ENCODE measurements at places on chromosomes 12 and 14. TPM values are rescaled to one million over a fixed set of nuclear protein-coding genes. Genes with fewer than 3 reads are reported as not detected.

GRCh38 chr12:14578646-14579045, 11.0 kb upstream of the PLBD1 start:
- no peak for DNase-seq

DNA sequence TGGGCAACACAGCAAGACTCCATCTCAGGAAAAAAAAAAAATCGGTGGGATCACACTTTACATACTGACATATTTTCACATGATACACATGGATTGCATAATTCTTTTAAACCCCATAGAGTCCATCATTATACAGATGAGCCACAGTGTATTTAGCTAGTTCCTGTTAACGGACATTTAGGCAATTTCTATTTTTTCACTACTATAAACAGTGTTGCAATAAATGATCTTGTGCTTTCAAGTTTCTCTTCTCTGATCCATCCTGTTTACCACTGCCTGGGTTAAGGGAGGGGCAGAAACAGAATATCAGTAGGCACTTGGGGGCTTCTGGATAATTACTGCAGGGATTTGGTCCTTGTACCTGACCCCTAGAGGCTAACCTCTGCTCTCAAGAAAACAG, 43.4 kb upstream of the SPTLC2 start:
- no peak for DNase-seq

The TECPR2 gene
- total RNA-seq, result 16.1 TPM

- no peak for DNase-seq
These were observed 13.6 kb downstream of the ITGA7 start for GRCh38 chr12:55694188-55694515.

- DNase-seq, result no peak
These were observed 1264.0 kb downstream of the TMEM121 start for GRCh38 chr14:106790189-106791036.

The NUP107 gene
- total RNA-seq, result 51.8 TPM

DNA sequence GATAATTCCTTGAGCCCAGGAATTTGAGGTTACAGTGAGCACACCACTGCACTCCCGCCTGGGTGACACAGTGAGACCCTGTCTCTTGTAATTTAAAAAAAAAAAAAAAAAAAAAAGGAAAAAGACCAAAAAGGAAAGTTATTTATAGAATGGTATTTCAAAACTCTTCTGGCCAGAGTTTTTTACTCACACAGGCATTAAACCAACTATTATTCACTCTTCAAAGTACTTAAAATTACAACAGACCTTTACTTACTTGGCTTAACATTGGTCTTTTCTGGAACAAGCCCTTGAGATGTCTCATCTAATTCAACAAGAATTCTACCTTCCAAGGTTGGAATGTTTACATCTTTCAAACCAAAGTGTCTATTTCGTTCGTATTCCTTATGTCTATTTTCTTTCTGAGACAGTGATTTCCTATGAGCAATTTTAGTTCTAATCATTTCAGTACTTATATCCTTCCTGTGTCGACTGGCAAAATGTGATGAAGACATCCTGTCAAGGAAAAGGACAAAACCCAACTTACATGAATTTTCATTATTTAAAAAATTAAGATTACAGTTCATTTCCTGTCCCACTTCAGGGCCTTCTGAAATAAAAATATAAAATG, 2.6 kb downstream of the DLGAP5 start:
- DNase-seq, result peak; percentile 41

The LPAR5 gene
- total RNA-seq, result not detected

DNA sequence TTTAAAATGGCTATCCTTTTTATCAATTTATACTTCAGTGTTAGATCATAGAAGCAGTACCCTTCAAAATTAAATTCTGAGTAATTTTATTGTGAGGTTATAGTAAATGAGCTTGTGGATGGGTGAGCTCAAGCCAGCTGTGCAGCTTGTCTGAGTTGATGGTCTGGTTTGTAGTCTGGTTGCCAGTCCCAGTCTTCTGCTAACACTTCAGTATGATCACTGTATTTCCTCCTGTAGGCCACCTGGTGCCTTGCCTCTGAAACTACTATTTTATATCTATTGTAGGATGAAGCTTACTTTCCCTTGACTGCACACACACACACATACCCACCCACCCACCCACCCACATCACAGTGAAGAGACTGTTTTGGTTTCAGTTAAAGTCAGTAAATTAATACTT, 496.4 kb downstream of the PCNX1 start:
- DNase-seq, result peak; percentile 46

DNA sequence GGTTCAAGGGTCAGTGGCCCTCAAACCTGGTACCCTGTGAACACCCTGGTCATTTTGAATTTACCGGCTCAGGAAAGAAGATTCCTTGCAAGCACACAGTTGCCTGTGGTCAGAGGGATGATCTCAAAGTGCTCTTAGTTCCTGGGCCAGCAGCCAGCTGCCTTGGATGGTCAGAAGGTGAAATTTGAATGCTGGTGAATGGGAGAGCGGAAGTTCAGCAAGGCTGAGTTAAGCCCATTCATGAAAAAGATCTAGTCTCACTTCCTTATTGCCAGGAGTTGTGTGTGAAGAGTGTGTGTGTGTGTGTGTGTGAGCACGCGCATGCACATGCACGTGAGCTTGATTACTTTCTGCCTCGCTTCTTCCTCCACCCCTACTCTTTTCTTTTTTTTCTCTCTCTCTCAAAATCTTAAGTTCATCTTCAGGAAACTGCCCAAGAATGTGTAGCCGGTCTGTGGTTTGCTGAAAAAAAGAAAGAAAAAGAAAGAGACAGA, 155.5 kb upstream of the CCND2 start:
- peak; percentile 22 for DNase-seq

DNA sequence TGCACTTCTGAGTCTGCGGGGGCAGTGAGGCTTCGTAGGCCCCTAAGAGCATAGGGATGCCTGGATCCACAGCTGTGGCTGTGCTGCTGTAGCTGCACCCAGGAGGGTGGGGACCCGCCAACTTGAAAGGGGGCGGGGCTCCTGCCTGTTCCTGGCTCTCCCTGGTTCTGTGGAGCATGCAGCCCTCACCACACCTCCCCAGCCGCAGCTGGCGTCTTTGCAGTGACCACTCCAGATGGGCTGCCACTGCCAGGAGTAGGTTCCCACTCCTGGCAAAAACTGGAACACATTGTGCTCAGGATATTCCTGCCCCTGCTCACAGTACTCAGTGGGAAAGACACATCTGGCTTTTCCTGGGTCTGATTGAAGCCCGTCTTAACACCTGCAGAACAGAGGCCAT, 35.8 kb downstream of the TIMELESS start:
- no peak for DNase-seq

DNA sequence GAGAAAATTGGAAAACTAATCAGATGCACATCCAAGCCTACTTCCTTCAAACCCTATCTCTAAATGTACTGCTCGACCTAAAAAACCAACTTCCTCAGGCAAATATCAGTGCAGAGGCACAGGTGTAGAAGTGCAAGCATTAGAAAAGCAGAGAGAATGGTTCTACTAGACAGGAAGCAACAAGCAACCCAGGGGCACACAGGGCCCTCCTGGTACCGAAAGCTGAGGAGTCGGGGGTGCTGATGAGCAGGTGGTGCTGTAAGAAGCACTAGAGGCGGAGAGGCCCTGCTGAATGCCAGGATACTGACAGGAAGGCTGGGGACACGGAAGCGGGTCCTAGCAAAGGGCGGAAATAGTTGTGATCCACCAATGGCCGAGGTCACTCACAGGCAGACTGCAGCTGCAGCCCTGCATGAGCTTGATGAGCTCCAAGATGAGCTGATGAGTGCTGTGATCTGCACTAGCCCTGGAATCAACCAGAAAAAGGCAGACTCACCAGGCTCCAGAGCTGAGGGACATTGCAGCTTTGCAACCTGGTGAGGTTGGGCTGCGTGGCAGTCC, 85.9 kb downstream of the TTC7B start:
- no peak for DNase-seq

The JDP2 gene
- 80.1 TPM for total RNA-seq

DNA sequence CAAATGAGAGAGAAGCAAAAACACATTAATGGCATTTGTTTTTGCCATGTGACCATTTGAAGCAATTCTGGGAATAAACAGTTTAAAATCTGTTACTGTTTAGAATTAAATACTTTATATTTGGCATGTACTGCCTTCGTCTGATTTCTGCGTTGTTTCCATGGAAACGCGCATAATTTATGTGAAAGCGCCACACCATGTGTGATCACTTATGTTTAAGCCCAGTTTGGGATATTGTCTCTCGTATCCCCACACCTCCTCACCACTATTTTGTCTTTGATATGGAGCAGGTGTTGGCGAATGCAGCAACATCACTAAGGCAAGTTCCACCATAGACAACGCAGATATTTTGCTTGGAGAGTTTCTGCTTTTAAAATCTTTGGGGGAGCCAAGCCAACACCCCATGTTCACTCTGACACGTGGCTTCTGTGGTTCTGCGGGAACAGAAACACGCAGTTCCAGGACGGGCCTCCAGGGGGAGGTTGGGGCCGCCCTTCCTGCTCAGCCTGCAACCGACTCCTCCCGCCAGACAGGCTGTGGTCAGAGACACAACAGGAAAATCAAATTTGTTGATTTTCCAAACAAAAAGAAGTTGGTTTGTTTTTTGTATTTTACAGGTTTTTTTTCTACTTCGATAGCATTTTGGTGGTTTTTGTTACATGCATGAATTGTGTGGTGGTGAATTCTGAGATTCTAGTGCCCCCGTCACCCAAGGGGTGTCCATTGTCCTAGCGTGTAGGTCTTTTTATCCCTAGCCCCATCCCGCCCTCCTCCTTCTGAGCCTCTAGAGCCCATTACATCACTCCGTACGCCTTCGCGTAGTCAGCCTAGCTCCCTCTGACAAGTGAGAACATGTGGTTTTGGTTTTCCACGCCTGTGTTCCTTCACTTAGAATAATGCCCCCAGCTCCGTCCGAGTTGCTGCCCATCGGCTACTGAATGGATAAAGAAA, 101.9 kb upstream of the SFSWAP start:
- DNase-seq, result peak; percentile 38
